Thoracic aorta (tissue), 2 donors: ENCODE measurements at places on chromosomes 13 and 19. TPM values are rescaled to one million over a fixed set of nuclear protein-coding genes. Genes with fewer than 3 reads are reported as not detected.

- DNase-seq = no peak
Measured at GRCh38 chr19:5623397-5624017, 624 bp downstream of the SAFB start.

- no peak for DNase-seq
Measured at GRCh38 chr13:41603917-41604316, 146.6 kb downstream of the RGCC start.

- no peak for DNase-seq
Measured at GRCh38 chr13:100826441-100826840, 151.8 kb upstream of the TMTC4 start.

LRRC63 gene
- 3.6 TPM for total RNA-seq

OR7C1 gene
- not detected for total RNA-seq

GRCh38 chr19:38922482-38922881 lies 8.1 kb downstream of the SARS2 start:
- DNase-seq = no peak

GRCh38 chr13:29903543-29903942 lies 53.1 kb upstream of the UBL3 start:
- no peak for DNase-seq

GRCh38 chr13:35617420-35617819 lies 140.9 kb upstream of the MAB21L1 start:
- DNase-seq = no peak

DNA sequence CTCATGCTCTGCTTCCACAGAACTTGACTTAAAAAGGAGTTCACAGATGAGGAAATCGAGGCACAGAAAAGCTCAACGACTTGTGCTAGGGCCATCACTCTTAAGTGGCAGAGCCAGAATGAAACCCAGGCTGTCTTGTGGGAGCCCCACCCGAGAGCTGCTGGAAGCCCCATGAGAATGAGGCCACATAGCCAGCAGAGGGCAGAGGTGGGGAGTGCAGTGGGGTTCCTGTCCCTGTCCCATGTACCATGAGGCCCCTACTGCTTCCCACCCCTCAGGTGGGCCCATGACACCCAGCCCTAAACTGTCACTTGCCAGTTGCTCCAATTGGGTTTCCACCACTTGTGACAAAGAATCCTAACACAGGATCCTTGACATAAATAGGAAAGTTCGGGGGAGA lies 175.9 kb downstream of the IRS2 start:
- DNase-seq = no peak
